ENCODE measurements at places on chromosomes 4 and X.

- DNase-seq: no peak
Measured at GRCh38 chr4:119721878-119722277, 93.3 kb upstream of the PDE5A start.

- peak; percentile 26 for DNase-seq
Measured at GRCh38 chrX:64976673-64977040, 407 bp upstream of the ZC4H2 start.

DNA sequence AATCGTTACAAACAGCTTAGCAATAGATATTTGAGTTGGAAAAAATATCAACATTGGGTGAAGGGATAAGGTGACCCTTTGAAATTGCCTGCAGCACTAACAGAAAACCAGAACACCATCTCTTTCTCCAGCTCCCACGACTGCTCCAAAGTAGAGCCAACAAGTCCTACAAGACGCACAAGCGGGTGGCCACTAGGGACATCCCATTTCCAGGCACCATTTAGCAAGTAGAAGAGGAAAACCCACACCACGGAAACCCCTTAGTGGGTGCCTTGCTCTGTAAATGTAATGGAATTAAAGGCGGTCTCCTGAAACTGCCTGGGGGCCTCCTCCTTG, 1.9 kb downstream of the ARHGAP6 start:
- DNase-seq: no peak

GRCh38 chrX:53347948-53348347, 66.6 kb upstream of the IQSEC2 start:
- DNase-seq: no peak

- DNase-seq: no peak
Measured at GRCh38 chr4:7970361-7970946, 30.8 kb upstream of the AFAP1 start.

DNA sequence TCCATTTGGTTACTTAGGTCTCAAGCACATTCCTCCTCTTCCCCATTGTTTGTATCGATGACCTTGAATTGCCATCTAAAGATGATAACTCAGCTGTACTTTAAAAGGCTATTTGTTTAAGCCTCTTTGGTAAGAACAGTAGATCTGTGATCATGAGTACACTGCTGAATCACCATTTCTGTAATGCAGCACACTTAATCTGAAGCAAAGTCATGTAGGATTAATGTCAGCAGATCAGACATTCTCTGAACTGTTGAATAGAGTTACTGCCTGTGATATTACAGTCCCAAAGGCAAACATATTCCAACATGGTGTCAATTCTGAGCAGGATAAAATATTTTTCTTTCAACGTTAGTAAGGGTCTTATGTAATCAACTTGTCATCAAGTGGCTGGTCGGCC, 631.6 kb downstream of the TECRL start:
- DNase-seq: no peak

- DNase-seq: no peak
Measured at GRCh38 chr4:151905197-151905596, 144.4 kb upstream of the GATB start.

Data from H9 (cell line).